ENCODE measurements at places on chromosomes 3 and 15. TPM values are rescaled to one million over a fixed set of nuclear protein-coding genes. Genes with fewer than 3 reads are reported as not detected.

DNA sequence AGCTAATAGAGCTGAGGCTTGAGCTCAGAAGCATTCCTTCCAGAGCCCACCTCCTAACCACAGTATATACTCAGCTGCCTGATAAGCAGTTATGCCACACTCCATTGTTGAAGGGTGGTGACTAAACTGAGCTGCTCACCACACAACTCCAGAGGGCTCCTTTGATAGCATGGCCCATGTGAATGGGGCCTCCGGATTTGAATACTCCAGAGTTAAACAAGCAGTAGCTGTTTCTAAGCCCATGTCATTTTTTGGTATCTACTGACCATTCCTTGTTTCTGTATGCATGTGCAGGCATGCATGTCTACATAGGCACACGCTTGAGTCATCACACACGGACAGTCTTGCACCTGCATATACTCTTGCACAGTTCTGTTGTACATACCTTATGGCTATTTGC lies 28.9 kb downstream of the IGSF10 start:
- no peak for DNase-seq

- no peak for DNase-seq
Observed at GRCh38 chr15:85414495-85414894, 34.1 kb downstream of the AKAP13 start.

DNA sequence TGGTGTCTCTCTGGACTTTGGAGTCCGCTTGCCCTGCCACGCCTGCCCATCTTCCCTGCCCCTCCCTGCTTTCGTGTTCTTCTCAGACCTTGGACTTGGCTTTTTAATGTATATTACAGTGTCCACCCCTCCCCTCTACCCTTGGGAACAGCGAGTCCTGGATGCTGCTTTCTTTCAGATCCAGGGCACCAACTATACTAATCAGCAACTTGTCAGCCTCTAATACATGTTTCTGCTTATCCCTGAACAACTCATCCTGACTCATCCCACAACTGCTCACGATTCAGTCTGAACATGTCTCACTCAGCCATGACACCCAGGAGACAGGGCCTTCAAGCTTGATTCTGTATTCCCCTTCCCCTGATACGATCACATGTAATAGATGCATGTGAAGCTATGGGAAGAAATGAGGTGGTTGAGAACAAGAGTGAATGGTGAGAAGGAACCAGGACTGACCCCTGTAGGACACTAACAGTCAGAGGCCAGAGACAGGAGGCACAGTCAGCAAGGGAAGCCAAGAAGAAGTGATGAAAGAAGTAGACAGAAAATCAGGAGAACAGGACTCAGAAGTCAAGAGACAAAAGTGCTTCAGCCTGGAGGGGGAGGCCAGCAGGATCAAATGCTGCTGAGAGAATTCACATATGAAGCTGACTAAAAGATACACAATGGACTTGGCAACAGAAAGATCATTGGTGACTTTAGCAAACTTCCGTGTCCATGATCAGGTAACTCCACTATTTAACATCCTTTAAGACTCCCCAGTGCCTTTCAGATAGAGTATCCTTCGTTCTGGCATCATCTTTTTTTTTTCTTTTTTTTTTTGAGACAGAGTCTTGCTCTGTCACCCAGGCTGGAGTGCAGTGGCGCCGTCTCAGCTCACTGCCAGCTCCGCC lies 35.4 kb downstream of the BCL2L10 start:
- no peak for DNase-seq

Gene ZBTB38
- total RNA-seq, result 28.2 TPM

Gene ADGRG7
- total RNA-seq, result 2.1 TPM

- DNase-seq, result no peak
Observed at GRCh38 chr3:101635345-101635744, 41.6 kb downstream of the ZBTB11 start.

DNA sequence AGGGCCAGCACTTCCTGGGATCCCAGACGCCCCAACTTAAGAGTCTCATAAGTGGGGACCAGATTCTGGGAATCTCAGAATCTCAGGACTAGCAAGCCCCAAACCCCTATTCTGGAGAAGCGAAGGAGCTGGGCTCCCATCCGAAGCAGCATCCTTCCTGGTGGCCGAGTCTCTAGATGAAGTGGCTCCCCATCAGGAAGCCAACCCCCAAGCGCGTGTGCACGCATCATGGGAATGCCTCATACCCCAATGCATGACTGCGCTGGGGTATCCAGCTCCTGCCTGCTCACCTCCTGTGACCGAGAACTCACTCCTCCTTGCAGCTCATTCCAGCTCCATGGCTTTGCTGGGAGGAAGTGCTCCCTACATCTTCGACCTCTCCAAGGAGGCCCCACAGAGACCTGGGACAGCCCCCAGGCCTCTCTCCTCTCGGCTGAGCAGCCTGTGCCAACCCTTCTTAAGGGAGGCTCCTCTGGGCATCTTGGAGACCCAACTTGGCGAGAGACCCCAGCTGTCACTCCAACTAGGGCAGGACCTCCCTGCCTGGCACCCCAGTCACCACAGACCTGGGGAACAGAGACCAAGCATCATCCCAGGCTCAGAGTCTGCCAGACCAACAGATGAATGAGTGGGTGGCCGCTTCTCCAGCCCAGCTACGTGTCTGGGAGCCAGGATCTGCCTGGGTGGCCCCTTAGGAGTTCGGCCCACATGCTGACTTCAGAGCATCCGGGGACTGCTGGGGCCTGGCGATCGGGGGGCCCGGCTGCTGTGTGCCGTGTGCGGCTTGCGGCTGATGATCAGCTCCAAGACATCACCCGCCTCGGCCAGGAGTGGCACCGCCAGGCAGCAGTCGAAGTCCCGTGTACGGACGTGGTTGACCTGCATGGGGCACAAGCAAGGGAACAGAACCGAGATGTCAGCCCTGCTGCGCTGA lies 46.9 kb downstream of the GRIP2 start:
- DNase-seq, result no peak

Measured in endodermal cell (in vitro differentiated cells).